ENCODE measurements at places on chromosomes 2 and 18. TPM values are rescaled to one million over a fixed set of nuclear protein-coding genes. Genes with fewer than 3 reads are reported as not detected.

DNA sequence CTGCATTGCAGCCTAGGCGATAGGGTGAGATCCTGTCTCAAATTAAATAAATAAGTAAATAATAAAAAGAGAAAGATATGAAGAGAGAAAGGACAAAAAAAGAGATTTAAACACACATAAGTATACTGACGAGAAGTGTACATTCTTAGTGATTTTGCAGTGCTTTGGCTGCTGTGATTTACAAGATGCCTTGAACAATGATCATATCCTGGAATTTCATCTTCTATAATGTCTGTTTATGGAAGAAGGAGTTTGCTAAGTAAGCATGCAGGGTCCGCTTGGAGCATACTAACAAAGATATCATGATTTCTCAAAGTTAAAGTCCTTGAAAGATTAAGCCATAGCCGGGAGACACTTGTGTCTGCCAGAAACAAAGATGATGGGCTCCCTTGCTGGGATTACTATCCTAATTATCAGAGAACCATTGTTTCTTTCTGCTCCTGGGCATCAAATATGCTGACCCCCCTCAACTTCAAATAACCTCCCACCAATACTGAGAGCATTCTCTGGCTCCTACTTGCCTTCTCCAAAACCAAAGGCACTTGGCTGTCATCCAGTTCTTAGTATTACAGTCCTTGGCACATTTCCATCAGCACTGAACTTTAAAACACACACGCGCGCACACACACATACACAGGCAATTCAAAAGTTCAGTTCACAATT is 47.5 kb upstream of the STAM2 start:
- DNase-seq: peak; percentile 79

GRCh38 chr18:10370716-10371115 is 83.7 kb upstream of the APCDD1 start:
- no peak for DNase-seq

DNA sequence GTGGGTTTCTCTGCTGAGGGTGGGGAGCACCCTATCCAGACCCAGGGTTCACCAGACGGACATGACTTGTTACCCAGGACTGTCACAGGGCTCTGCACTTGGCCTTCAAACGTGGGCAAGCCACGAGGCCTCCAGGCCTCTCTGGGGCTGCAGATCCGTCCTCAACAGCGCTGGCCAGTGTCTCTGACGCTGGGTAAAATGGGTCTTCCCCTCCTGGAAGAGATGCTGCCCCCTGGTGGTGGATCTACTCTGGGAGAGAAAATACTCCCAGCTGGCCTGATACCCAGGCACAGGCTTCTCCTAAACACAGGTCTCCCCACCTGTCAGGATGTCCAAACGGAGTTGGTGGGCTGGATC is 3.7 kb downstream of the GPR17 start:
- peak; percentile 59 for DNase-seq

DNA sequence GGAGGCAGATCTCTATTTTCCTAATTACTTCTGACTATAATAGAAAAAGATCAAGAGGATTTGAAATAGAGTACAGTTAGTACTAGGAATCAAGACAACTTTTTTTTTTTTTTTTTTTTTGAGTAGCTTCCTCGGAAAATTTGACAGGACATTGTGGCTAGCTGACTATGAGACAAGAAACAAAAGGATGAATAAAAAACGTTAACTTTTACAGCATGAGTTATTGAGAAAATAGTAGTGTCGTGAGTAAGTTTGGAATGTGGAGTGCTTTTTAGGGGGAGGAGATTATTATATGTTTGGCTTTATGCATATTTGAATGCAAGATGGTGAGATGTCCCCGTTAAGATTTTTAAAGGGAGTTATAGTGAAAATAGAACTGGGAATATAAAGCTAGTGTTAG is 27.7 kb upstream of the CPS1 start:
- no peak for DNase-seq

DNA sequence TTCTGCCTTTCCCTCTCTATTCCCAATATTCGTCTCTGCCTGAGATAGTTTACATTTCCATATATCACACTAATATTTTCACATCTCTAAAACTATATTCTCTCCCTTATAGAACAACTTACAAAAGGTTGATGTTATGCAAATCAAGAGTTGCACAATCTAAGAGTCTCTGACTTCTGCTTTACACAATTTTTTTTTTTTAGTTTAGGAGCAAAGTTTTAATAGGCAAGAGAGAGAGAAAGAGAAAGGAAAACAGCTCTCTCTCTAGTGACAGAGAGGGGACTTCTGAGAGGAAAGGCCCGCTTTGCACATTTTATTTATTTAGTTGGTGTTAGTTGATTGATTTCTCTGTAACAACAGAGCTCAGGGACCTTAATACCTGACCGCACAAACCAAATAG is 380.2 kb downstream of the TXNL1 start:
- no peak for DNase-seq

- no peak for DNase-seq
These were observed 312.7 kb downstream of the TCF4 start for GRCh38 chr18:55275039-55275901.

DNA sequence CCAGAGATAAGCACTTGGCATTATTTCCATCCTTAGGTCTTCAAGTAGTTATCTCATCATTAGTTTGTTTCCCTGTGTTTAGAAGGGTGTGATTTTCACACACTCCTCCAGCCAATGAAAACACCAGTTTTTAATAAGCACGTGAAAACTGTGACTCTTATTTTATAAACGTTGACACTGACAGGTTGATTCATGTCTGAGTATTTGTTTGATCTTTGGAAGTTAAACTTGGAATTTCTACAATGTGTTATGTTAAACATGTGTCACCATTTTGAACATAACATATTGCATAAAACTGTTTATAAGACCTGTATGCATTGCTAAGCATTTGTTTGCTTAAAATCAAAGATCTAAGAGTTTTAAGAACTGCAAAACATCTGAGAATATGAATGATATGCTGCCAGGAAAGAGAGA is 27.6 kb downstream of the SLC40A1 start:
- no peak for DNase-seq

Gene AQP4
- 0.79 TPM for polyA plus RNA-seq

Gene ELOA2
- not detected for polyA plus RNA-seq

Gene SUCLG1
- 164 TPM for polyA plus RNA-seq

Gene TMEM247
- polyA plus RNA-seq: not detected

Gene SCG2
- polyA plus RNA-seq: 0.47 TPM
